ENCODE measurements at places on chromosomes 4 and X. TPM values are rescaled to one million over a fixed set of nuclear protein-coding genes. Genes with fewer than 3 reads are reported as not detected.

Gene PAGE2
- 0.71 TPM for total RNA-seq

Gene FMR1NB
- not detected for total RNA-seq

Gene PCDH11X
- not detected for total RNA-seq

Gene SRPK3
- total RNA-seq = 0.43 TPM

Gene TBCK
- 49.8 TPM for total RNA-seq

Gene RASGEF1B
- 0.46 TPM for total RNA-seq

Gene MMAA
- 2.6 TPM for total RNA-seq

Gene SPANXD
- total RNA-seq = not detected

Gene SLC4A4
- total RNA-seq = 25.9 TPM

Gene SATL1
- total RNA-seq = not detected
